Stimulated activated CD4-positive, alpha-beta T cell treated with anti-CD3 and anti-CD28 coated beads, Interleukin-15, amount 100 ng/mL, for 48 hours (primary cell): ENCODE measurements at places on chromosomes 5 and 9.

- no peak for DNase-seq
These were observed 7.6 kb upstream of the ANKRD34B start for GRCh38 chr5:80577707-80578106.

DNA sequence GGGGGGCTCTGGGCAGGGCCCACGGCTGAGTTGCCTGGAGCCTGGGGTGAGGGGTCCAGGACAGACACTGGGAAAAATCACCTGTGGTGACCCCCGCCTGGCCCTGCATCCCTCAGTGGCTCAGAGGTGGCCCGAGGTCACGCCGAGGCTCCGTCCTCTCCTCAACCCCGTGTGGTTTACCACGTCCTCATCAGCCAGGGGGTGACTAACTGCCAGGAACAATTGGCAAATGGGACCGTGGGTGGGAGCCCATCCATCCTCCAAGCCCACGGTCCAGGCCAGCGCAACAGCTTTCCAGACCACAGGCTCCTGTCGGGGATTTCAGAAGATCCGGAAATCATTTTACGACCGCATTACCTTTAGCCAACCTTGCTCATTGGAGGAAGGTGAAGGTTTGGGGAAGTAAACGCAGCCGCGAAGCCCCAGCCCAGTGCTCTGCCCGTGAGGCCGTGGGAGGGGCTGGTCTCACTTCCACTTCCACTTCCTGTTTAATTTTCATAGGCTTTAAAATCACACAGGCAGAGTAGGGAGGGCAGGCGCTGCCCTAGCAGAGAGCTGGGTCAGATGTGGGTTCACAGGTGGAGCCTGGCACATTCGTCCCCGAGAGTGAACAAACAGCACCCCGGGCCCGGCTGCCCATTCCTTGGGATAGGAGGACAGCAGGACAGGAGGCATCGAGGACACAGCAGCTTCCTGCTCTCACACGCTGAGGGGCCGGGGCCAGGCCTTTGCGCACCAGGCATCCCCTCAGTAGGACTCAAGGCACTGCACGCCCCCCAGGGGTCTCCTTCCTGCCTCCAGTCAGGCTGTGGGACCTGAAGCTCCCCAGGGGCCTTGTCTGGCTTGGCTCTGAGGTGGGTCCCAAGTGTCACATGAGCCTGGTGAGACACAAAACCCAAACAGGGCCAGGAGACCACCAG, 19.8 kb upstream of the SLC9A3 start:
- DNase-seq, result peak; percentile 21

- DNase-seq, result no peak
These were observed 40.8 kb upstream of the CLK4 start for GRCh38 chr5:178667688-178668087.

GRCh38 chr5:171386861-171387344, 746 bp upstream of the NPM1 start:
- no peak for DNase-seq

- no peak for DNase-seq
These were observed 28.5 kb downstream of the ESM1 start for GRCh38 chr5:54956922-54957321.

- no peak for DNase-seq
These were observed 34.2 kb upstream of the MYOT start for GRCh38 chr5:137833463-137833862.

DNA sequence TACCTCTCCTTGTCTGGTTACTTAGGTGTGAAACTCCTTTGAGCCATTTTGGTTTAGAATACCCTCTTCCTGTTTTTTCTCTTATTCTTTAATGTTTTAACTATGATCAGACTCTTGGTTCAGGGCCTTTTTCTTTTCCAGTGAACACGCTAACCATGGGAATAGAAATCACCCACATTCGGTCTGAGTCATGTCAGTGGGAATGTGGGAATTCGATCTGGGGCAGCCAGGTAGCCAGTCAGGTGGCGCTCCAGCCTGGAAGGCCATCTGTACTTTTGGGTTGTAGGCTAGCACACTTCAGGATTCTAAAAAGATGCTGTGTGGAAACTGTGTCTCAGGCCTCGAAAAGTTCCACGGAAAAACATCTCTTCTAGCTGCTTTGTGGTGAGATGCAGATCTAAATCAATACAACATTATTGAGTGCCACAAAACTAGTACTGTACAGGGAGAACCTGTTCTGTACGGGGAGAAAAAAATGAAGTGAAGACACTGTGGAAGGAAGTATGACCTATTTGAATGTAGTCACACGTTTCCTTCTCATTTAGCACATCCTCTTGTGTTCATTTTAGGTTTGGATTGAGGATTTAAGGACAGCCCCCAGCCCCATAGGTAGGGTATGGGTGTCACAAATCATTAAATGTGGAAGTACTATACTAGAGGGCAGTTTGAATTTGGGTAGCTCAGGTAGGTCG, 36.4 kb downstream of the SNX30 start:
- no peak for DNase-seq

GRCh38 chr5:83474161-83474796, 2.7 kb downstream of the VCAN start:
- no peak for DNase-seq

DNA sequence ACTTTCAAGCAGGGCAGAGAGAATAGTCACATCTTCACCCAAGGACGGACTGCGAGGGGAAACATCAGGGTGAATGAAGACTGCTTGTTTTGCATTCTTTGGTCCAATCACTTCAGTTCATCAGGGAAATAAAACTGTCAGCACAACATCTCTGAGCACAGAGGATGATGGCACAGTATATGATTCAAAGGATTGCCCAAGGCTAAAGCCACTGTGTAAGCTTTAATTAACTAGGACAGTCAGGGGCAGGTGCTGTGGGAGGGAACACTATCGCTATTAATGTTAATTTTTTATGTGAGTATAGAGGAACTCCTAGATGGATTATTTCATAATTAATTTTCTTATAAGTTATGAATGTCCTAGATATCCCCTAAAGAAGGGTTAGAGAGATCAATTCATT, 112.1 kb downstream of the BASP1 start:
- DNase-seq, result no peak

- no peak for DNase-seq
These were observed 86.5 kb upstream of the SGCD start for GRCh38 chr5:156240414-156240813.

GRCh38 chr5:174195517-174195916, 150.0 kb downstream of the NSG2 start:
- DNase-seq, result no peak

GRCh38 chr5:50888751-50889150, 222.3 kb downstream of the PARP8 start:
- DNase-seq, result no peak

DNA sequence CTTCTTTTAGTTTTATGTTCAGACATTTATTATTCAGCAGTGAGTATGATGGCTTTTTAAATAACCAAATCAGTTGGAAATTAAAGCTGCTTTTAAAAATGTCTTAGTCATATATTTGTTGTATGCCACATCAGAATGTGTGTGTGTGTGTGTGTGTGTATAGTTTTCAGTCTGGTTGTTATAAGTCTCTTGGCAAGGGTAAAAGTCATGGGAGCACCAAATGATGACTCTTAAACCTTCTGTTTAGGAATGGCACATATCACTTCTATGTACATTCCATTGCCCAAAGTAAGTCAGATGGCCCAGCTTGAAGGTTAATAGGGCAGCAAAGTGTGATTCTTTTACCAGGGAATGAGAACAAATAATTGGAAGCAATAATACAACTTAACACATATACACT, 135.9 kb downstream of the RNF180 start:
- DNase-seq, result no peak
